ENCODE measurements at places on chromosomes 7 and 10.
A peak's percentile ranks its signal among the peaks of the same experiment; 100 is the strongest.

DNA sequence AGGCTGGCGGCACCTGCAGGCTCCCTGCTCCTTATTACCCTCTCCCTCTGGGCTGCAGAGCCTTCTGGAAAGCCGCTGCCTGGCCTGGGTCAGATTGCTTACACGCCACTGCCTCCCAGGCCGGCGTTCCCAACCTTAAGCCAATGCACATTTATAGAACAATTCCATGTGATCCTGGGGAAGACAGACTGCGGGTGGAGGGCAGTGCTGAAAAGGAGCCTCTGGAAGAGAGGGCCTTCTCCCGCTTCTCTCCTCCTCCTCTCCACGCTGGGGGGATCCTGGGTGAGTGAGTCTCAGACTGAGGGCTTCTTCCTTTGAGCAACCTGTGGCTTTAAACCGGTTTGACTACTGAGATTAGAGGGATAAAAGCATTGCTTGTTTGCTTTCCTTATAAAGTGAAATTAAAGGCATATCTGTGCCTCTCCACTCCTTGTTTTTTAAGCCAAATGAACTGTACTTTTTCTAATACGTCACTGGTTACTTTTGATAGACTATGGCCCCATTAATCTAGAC lies 5.5 kb downstream of the TACC2 start:
- DNase-seq: no peak

DNA sequence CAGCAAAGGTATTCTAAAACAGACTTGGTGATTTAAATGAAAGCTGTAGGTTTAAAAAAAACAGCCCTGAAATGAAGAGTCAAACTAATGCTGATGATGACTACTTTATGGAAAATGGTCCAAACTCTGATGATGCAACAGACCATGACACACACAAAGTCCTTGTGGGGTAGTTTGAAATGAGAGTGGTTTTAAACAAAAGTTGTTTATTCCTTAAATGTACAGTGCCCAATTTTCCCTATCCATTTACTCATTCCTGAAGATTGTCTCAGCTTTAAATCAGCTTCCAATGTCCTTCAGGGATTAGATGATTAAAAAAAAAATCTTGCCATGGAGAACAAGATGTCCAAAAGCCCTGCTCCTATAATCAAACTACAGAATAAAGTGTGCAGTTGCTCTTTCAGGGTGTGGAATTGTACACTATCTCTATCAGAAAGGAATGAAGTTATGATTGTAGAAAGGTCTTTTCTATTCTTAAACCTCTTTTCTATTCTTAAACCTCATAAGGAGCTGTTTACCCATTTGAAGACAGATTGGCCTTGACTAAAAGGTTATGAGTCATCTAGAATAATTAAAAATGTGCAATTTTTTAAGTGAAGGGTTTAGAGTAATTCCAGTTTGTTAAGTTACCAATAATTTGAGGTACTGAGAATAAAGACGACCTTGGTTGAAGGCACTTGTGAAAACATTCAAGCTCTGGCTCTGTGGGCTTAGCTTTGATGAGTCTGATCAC lies 70.2 kb upstream of the ITGA8 start:
- no peak for DNase-seq

GRCh38 chr10:75962395-75963061 lies 531.1 kb downstream of the LRMDA start:
- no peak for DNase-seq

DNA sequence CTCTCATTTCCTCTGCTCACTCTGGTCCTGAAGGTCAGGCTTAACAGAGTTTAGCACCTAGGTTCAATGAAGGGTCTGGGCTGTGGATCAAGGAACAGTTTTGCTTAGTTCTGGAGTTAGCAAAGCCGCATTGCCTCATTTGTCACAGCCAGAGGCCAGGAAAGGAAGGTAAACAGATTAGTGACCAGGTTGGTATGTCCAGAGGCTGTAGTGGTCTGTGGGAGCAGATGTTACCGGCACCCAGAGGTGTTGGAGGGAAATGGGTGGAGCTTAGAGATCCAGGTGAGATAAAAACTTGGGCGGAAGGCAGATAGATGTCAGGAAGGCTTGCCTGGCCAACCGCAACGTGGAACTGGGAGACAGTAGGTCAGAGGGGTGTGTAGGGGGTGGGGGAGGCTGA lies 36.6 kb upstream of the ZMIZ2 start:
- no peak for DNase-seq

DNA sequence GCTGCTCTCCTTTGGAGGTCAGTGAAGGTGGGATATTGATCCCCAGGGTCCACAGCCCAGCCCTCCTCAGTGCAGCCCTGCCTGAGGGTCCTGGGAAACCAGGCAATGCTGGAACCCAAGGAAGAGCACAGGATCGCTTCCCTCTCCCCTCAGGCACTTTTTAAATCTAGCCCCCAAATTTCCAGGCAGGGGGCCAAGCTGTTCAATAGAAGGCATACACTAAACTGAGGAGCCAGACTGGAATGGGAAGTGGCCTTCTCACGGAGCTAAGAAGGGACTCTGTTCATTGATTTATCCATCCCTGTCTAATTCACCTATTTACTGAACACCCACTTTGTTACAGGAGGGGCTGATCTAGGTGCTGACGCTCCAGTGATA lies 60.3 kb downstream of the GLI3 start:
- no peak for DNase-seq

- peak; percentile 53 for DNase-seq
Observed at GRCh38 chr10:96334616-96335526, 23.9 kb downstream of the OPALIN start.

DNA sequence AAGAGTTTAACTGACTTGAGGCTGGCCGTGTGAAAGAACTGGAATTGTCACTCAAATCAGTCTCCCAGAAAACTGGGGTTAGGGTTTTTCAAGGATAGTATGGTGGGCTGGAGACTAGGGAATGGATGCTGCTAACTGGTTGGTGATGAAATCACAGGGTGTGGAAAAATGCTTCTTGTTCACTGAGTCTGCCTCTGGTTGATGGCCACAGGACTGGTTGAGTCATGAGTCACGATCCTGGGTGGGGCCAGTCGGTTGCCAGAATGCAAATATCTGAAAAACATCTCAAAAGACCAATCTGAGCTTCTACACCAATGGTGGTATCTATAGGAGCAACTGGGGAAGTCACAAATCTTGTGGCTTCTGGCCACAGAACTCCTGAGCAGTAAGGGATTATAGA lies 16.3 kb upstream of the BAMBI start:
- no peak for DNase-seq

GRCh38 chr10:18238870-18239485 lies 98.8 kb downstream of the CACNB2 start:
- peak; percentile 42 for DNase-seq

DNA sequence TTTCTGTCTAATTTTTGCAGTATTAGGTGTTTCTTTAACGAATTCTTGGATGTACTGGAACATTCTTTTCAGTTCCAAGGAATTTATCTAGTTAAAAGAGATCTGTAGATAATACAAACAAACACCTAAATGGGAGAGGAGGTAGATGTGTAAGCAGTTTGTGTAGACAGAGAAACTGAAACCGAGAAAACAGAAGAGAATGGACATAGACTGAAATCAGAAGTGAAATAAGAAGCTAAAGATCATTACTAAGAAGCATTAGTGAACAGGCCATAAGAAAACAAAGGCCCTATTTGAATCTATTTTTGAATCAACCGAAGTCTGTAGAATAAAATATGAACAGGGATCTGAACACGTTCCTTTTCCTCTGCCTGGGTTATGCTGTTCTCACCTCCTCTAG lies 26.5 kb upstream of the TMEM229A start:
- DNase-seq: no peak

- DNase-seq: no peak
Observed at GRCh38 chr10:120327675-120328074, 129.4 kb upstream of the PLPP4 start.

DNA sequence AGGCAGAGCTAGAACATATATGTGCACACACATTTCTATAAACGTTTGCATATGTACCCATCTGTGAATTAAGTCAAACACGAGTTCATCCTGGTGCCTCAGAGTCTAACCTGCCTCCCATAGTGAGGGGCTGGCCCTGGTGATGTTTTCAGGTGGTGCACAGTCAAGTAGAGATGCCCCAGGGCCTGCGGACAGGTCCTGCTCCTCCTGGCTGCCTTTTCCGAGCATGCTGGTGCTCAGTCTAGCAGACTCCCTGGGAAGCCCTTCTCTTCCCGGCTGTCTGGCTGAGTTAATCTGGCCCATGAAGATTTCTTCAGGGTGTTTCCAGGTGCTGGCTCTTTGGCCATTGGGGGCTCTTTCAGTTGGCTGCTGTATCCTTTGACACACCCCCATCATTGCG lies 14.3 kb downstream of the ADCY1 start:
- DNase-seq: no peak

DNA sequence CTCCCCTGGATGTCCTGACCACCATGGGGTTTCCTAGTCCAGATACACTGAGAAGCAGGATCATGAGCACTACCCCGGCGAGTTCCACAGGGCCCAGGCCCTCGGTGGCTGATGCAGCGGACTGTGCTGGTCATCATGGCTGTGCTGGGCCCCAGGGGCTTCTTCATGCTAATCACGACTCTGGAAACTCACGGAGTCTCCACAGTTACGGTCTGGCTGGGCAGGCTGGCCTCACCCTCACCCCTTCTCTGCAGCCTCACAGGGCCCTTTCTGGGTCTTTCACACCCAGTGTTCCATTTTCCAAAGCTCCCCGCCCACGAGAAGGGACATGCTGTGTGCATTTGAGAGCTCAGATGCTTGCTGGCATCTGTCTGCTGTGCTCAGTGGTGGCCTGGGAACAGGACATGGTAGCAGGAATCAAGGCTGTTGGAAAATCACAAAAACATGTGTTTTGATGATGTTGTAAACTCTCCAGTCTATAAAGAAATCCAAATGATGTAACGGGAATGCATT lies 119.0 kb downstream of the PTPN20 start:
- DNase-seq: no peak

DNA sequence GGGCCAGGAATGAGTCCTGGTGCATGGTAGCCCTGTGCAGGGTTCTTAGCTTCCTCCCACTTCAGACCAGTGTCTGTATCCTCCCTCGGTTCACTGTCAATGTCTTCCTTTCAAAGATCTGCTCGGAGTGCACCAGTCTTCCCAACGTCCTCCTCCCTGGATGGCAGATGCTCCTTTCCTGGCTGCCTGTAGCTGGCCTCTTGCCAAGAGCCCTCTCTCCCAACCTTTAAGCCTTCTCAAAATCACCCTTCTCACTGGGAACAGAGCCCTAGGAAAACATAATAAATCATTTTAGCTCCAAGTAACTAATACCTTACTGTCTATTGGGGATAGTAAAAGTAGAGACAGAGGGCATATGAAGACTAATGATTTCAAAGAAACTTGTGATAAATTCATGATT lies 490.6 kb downstream of the CCSER2 start:
- DNase-seq: peak; percentile 8

DNA sequence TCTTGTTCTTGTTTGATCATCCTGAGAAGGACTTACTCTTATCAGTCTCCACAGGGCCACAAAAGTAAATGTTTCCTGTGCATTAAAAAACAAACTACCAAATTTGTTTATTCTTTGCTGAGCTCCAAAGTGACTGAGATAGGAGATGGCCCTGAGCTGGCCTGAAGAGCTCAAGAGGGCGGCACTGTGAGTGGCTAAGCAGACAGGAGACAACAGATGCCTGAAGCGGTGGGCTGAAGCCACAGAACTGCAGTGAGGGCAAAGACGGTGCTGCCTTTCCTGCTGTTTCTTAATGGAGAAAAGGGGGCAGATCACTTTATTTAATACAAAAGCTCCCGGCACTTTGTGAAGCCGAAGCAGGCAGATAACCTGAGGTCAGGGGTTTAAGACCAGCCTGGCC lies 379.6 kb downstream of the ARL4A start:
- DNase-seq: peak; percentile 46

GRCh38 chr7:10821156-10821555 lies 152.5 kb upstream of the PHF14 start:
- no peak for DNase-seq

DNA sequence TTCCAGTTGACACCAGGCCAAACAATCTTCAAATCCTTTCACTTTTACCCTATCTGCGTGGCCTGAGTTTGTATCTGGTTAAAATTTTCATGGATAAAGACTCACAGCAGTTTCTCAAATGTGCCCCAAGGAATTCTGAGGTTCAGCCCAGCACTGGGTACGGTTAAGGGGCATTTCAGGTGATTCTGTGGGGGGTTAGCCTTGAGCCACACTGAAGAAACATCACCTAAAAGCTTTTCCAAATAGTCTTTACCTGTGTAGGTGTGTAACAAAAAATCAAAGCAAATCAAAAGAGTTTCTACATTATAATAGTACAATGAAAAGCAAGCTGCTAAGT lies 83.8 kb upstream of the DNAJC1 start:
- DNase-seq: no peak

- no peak for DNase-seq
Observed at GRCh38 chr7:50674299-50674698, 108.4 kb downstream of the GRB10 start.

DNA sequence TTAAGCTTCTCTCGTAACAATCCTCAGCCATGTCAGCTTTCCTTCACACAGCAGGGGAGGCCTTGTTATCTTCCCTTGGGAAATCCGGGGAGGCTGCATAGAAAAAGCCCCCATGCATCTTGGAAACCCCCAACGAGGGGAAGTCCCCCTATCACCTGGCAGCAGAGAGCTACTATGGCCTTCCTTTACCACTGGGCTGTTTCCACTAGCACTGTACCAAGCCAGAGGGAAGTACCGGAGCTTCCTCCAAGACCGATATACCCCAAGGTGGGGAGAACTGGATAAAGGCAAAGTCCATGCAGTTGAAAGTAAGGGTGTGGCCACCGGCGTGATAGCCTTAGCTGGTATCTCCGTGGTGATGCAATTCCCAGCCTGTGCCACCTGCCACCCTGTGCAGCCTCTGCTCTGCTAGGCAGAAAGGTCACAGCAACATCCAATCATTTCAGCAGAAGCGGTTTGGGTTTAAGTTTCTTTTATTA lies 4.4 kb upstream of the CLIP2 start:
- no peak for DNase-seq

GRCh38 chr10:71302874-71303568 lies 16.0 kb upstream of the SLC29A3 start:
- DNase-seq: peak; percentile 60

- DNase-seq: no peak
Observed at GRCh38 chr7:89773611-89774010, 380.7 kb upstream of the STEAP1 start.

DNA sequence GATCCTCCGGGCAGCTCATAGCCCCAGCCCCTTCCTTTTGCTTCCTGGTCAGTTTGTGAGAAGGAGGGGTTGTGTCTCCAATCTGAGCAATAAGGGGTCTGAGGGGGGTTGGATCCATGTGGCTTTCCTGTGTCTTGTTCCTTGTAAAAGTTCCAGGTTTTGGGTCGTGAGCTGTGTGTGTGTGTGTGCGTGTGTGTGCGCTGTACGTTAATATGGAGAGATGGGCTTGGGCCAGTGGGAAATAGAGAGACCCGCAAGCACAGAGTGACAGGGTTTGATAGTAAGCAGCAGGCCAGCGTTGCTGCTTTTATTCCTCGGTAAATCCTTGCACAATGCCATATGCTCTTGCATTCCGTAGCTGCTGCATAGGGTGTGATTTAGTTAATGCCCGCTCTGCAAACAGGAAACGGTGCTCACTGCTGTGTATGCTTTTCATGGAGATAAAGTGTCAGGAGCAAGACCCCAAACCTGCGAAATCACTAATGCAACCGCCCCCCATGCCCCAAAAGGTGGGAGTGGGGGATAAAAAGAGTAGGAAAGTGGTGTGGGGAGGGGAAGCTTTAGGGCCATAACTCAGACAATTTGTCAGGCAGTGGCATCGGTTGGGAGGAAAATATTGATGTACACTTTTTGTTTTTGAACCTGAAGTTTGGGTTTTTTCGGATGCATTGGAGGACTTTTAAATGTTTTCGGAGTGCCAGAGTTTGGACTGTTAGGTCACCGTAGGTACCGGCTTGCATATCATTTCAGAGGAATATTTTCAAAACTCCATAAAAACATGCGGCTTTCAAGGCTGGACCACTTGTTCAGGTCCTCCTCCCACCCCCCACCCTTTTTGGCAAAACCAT lies 108.7 kb downstream of the TCF7L2 start:
- peak; percentile 64 for DNase-seq

GRCh38 chr7:112757337-112757736 lies 32.9 kb downstream of the TMEM168 start:
- DNase-seq: no peak
